ENCODE measurements at places on chromosomes 2 and 18.

- no peak for DNase-seq
These were observed 16.6 kb downstream of the SERTAD2 start for GRCh38 chr2:64637000-64637635.

- DNase-seq = no peak
These were observed 59.2 kb downstream of the TWIST2 start for GRCh38 chr2:238906936-238907716.

DNA sequence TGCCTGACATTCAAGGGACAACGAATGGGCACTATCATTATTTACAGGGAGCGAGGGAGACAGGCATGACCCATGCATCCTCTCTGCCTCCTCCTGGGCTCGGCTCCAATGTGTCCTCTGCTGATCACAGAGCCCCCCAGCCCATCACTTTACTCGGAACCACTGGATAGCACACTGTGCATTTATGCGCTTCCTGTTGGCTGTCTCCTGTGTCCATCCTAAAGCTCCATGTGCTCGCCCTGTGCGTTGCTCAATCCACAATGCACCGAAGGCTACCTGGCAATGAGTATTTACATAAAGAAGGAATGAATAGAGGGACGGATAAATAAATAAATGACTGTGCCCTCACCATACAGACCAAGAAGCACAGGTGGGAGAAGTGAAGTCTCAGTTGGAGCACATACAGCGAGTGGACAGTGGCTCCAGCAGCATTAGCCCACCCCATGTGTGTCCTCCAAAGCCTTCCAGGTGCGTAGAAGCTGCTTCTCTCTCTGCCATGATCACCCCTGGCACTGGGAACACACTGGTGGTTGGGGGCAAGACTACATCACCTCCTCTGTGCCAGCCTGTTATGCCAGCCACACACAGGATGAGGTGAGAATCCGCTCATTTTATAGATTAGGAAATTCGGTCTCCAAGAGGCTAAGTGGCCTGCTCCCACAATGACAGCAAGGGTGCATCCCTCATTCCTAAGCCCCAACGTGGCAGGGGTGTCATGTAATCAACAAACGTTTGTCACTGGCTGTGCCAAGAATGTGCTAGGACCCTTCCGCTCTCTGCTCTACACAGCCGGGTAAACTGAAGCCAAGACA lies 2.3 kb upstream of the GDF7 start:
- no peak for DNase-seq

GRCh38 chr2:60925994-60926740 lies 44.8 kb downstream of the REL start:
- no peak for DNase-seq

DNA sequence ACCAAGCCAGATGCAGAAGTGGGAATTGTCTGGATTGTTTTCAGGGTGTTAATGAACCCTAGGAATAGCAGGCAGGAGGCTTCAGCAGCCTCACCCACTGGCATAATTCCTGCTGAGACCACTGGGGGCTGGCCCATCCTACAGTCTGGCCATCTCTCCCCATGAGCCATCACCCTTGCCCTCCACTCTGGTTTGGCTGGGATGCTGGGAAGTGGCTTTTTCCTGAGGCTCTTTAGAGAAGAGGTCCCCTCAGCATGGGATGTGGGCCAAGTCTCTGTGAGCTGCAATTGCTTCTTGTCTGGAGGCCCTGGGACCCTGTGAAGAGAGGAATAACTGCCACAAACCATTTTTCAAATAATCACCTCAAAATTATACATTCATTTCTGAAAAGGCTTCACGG lies 4.0 kb downstream of the TCF7L1 start:
- no peak for DNase-seq

GRCh38 chr18:77071711-77072292 lies 60.8 kb downstream of the MBP start:
- DNase-seq = no peak

DNA sequence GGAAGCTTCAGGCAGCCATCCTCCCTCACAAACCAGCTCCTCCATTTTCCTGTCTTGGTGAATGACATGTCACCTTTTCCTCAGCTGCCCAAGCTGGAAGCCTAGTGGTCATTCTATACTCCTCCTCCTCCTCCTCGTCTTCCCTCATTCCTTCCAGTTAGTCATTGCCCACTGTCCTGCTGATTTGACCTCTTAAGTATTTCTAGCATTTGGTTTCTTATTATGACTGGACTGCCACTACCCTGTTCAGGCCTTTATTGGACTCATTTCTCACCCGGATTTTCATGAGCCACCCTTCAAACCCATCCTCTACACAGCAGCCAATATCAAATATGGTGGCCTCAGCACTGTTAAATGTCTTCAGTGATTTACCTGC lies 21.9 kb upstream of the MGAT5 start:
- DNase-seq = no peak

- DNase-seq = no peak
These were observed 6.9 kb upstream of the SLC11A1 start for GRCh38 chr2:218375212-218375611.

GRCh38 chr18:24051031-24051947 lies 36.7 kb downstream of the TTC39C start:
- no peak for DNase-seq

GRCh38 chr2:155690785-155691184 lies 641.7 kb downstream of the NR4A2 start:
- no peak for DNase-seq

- DNase-seq = no peak
These were observed 69.8 kb downstream of the BCL2 start for GRCh38 chr18:63249771-63250170.

GRCh38 chr18:35374708-35375107 lies 2.4 kb downstream of the ZNF396 start:
- no peak for DNase-seq

- DNase-seq = no peak
These were observed 40.4 kb downstream of the SLC9A4 start for GRCh38 chr2:102513355-102513939.

DNA sequence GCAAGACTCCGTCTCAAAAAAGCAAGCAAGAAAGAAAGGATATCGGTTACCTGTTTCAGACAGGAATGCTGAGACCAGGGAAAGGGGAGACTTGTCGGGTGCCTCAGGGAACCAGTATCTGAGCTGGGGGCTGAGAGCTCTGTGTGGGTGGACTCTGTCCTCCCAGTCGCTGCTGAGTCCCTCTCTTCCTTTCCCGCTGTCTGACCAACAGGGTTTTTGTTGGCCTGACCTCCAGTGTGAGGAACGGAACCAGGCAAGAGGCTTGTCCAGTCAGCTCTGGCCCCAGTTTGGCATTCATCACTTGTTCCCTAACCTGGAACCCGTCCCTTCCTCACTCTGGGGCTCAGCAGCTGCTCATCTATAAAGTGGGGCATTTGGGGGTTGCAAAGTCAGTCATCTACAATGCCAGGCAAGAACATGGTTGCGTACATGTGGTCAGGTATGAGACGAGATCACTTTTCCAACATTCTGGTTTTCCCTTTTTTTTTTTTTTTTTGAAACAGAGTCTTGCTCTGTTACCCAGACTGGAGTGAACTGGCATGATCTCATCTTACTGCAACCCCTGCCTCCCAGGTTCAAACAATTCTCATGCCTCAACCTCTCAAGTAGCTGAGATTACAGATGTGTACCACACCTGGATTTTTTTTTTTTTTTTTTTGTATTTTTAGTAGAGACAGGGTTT lies 116.4 kb downstream of the PLB1 start:
- DNase-seq = no peak

DNA sequence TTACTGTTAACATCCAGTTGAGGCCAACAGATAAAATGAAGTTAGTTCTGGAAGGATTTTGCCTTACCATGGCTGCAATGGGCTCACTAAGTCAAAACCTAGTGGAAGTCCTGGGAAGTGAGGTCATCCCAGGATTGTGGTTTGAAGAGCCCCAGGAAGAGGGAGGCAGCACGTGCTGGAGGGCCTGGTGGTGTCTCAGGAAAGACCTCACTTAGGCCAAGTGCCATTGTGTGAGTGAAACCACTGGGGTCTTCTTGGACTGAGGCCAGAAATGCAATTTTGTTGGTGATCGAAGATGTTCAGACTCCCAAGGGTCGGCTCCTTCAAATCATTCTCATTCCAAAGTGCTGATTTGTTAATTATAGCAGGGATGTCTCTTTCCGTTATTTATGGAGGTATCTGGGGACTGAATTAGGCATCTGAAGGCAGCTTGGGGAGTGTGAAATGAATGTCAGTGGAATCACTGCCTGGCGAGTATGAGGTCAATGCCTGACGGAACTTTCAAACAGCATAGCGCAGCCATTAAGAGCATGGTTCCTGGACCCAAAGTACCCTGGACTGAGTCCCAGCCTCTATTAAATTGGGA lies 60.0 kb downstream of the IL1R2 start:
- DNase-seq = no peak

DNA sequence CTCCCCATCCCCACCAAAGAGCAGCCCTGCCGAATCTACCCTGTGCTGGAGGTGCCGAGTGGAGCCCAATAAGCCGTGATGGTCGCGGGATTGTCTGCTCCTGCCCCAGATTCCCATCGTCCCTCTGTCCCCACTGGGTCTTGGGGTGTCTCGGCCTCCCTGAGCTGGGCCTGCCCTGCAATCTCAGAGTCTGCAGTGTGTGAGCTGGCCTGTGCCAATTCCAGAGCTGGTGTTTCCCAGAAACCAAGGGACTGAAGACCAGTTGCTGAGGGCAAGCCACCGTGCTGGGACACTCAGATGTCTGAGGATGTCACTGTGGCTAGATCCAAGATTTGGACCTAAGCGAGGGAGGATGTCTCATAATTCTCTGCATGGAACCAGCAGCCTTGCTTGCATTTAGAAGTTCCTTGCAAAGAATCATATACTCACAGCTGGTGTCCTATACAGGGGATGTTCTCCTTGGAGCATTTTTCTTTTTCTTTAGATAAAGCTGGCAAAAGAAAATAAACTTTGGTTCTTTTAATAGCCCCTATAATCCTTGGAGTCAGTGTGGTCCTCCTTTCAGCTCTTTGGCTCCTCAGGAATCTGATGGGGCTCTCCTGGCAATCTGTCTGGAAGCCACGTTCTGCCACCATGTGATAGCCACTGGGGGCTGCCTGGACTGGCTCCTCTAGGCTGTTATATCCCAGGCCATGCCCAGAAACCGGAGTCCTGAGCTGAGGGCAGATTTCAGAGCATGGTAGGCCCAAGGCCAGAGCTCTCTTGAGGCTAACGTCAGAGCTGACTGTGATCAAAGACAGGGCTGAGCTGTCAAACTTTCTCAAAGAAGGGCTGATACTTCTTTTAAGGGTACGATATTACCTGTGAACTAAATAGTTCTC lies 140.1 kb upstream of the HAAO start:
- no peak for DNase-seq

DNA sequence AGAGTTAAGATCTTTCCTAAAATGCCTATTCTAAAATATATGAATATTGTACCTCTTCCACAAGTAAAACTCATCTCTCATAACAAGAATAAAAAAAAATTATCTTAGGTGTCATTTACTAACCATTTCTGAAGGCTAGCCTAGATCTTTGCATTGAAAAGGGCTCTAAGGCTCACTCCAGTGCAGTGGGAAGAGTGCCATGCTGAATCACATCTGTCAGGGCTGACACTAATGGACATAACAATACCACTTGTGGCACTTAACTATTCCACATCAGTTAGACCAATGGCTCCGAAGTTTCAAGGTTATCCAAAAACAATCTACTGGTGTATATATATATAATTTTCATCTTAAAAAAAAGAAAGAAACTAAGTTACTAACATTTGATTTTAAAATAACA lies 130.2 kb downstream of the EXOC6B start:
- no peak for DNase-seq

DNA sequence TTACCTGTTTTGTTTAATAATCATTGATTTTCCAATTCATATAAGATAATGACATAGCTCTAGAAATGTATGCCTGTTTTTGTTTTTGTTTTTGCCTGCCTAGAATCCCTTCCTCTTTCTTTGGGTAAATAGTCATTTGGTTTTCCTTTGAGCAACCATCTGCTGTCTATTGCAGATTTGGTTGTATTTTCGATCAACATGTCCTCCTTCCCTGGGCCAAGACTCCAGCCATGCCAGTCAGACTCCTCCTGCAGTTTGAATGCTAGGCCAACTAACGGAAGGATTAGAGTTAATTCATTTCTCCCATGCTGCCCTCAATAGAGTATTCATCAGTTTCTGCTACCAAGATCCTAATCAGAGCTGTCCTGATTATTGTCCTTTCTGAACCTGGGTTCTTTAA lies 67.1 kb downstream of the MAIP1 start:
- no peak for DNase-seq

DNA sequence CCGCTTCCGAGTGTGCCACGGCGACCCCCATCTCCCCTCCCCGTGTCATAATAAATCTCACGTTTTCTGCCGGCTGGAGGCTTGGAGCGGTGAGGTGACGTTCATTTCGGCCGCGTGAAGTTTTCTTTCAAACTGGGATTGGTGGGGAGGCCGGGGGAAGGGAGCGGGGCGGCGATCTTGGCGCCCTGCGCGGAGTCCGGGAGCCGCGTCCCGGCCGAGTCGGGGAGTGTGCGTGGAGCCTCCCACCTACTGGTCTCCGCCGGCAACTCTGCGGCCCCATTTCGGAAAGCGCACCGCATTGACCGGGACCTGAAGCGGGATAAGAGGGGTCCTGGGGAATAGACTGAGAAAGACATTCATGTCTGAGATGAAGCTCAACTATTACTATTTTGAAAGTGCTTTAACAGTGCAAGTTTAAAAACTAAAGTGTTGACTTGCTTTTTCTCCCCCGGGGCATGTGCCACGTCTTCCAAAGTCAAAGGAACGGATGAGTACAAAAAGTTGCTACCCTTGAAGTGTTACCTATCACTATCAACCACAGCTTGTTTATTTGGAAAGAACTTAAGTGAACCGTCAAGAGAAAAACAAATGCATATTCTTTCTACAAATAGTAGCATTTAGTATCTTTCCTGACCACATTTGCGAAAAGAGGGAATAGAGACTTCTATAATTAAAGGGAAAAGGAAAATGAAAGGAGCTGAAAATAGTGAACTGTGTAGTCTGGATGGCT lies 818 bp upstream of the IKZF2 start:
- no peak for DNase-seq

All from T-helper 1 cell (primary cell).